ENCODE measurements at places on chromosomes 1 and 21. TPM values are rescaled to one million over a fixed set of nuclear protein-coding genes. Genes with fewer than 3 reads are reported as not detected.

Gene HUNK
- 0.44 TPM for total RNA-seq

Gene NECAP2
- total RNA-seq = 154 TPM

Gene IL6R
- total RNA-seq = 106 TPM

Gene SLC9C2
- not detected for total RNA-seq

Gene GPX7
- total RNA-seq = 27.5 TPM

Gene RSPH1
- total RNA-seq = not detected

Gene SYT6
- not detected for total RNA-seq

GRCh38 chr1:152886758-152887409 is 8.8 kb downstream of the SMCP start:
- DNase-seq = no peak
- no peaks in the 10 kb centered on the region for H3K36me3 ChIP-seq
- no peaks in the 10 kb centered on the region for H3K27me3 ChIP-seq
- H3K4me3 ChIP-seq = no peak overlapping the region
- no peak overlapping the region for H3K27ac ChIP-seq
- no peaks in the 10 kb centered on the region for H3K4me1 ChIP-seq

DNA sequence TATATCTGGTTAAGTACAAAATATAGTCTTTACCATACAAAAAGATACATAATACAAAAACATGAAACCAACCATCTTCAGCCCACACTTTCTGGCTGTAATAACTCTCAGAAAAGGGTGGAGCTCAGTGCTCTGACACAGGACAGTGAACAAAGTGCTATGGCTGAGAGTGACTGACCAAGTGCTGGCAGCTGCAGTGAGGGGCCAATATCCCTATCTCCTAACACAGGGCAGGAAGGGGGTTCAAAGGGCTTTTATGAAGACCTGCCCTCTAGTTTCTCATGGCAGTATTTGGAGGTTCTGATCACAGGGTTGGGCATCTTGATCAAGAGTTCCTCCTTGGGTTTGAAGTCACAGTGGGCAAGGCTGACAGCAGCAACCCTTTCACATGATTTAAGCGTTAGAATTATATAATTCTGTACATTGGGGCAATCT is 3.9 kb downstream of the TXNIP start:
- DNase-seq = no peak
- H3K27me3 ChIP-seq = no peaks in the 10 kb centered on the region
- H3K4me3 ChIP-seq = peak overlapping the region; percentile 97
- peaks cover 37% of the 10 kb centered on the region for H3K36me3 ChIP-seq

DNA sequence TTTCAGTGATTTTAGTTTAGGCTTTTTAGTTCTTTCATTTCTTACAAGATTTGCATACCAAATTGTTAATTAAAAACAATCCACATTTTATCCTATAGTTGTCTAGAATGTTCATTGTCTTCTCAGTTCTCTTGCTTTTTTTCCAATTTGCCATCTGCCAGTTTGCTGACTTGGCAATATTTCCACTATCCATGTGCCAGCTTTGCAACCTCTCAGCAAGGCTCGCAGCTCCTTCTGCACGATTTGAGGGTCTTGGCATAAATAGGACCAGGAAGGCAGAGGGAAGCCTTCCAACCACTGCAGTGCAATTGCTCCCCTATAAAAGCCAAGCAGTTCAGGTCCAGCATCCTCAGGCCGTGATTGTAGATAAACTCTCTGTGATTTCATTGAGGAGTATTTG is 306.8 kb upstream of the FMN2 start:
- no peak overlapping the region for H3K4me3 ChIP-seq
- H3K27ac ChIP-seq = no peak overlapping the region
- no peaks in the 10 kb centered on the region for H3K36me3 ChIP-seq
- no peaks in the 10 kb centered on the region for H3K27me3 ChIP-seq

DNA sequence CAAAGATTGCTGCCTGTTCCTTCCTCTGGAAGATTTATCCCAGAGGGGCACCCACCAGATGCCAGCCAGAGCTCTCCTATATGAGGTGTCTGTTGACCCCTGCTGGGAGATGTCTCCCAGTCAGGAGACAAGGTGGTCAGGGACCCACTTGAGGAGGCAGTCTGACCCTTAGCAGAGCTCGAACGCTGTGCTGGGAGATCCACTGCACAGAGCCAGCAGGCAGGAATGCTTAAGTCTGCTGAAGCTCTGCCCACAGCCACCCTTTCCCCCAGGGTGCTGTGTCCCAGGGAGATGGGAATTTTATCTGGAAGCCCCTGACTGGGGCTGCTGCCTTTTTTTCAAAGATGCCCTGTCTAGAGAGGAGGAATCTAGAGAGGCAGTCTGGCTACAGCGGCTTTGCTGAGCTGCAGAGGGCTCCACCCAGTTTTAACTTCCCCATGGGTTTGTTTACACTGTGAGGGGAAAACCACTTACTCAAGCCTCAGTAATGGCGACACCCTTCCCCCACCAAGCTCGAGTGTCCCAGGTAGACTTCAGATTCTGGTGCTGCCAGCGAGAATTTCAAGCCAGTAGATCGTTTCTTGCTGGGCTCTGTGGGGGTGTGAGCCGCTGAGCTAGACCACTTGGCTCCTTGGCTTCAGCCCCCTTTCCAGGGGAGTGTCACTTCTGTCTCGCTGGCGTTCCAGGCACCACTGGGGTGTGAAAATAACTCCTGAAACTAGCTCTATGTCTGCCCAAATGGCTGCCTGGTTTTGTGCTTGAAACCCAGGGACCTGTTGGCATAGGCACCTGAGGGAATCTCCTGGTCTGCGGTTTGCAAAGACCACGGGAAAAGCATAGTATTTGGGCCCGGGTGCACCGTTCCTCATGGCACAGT is 51.1 kb upstream of the PDC start:
- no peak overlapping the region for H3K27ac ChIP-seq
- no peak for DNase-seq
- no peak overlapping the region for H3K4me3 ChIP-seq
- no peaks in the 10 kb centered on the region for H3K4me1 ChIP-seq
- no peaks in the 10 kb centered on the region for H3K36me3 ChIP-seq
- H3K27me3 ChIP-seq = no peaks in the 10 kb centered on the region

- H3K4me1 ChIP-seq = no peaks in the 10 kb centered on the region
- H3K27ac ChIP-seq = no peak overlapping the region
- no peaks in the 10 kb centered on the region for H3K27me3 ChIP-seq
- DNase-seq = no peak
- no peaks in the 10 kb centered on the region for H3K36me3 ChIP-seq
- no peak overlapping the region for H3K4me3 ChIP-seq
Measured at GRCh38 chr1:154832384-154832783, 37.7 kb downstream of the KCNN3 start.

- H3K4me3 ChIP-seq = no peak overlapping the region
- H3K27ac ChIP-seq = no peak overlapping the region
- DNase-seq = no peak
- H3K27me3 ChIP-seq = no peaks in the 10 kb centered on the region
Measured at GRCh38 chr1:154547105-154547732, 11.2 kb downstream of the UBE2Q1 start.

GRCh38 chr1:70458131-70458530 is 47.1 kb downstream of the CTH start:
- no peaks in the 10 kb centered on the region for H3K36me3 ChIP-seq
- H3K4me3 ChIP-seq = no peak overlapping the region
- H3K27me3 ChIP-seq = no peaks in the 10 kb centered on the region
- no peak for DNase-seq
- no peak overlapping the region for H3K27ac ChIP-seq

- no peaks in the 10 kb centered on the region for H3K36me3 ChIP-seq
- H3K4me1 ChIP-seq = no peaks in the 10 kb centered on the region
- H3K27me3 ChIP-seq = no peaks in the 10 kb centered on the region
Measured at GRCh38 chr1:225816643-225817538, 7.0 kb downstream of the EPHX1 start.

DNA sequence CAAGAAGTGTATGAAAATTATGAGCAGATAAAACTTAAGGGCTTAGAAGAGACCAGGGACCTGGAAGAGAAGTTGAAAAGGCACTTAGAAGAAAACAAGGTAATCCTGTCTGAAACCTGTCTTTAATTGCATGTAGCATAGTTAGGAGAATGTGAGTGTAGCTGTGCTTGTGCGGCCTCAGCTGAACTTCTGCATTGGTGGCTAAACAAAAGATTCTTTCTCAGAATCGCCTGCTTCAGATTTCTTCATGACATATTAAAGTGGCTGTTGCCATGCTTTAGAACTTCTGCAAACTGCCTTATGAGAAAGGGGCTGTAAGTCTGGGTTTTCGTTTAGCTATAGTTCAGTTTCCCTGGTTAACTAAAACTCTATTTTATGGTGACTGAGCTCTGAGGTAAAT is 94.5 kb downstream of the VPS26C start:
- no peak overlapping the region for H3K27ac ChIP-seq
- no peak for DNase-seq
- H3K27me3 ChIP-seq = no peaks in the 10 kb centered on the region
- no peaks in the 10 kb centered on the region for H3K4me1 ChIP-seq
- no peak overlapping the region for H3K4me3 ChIP-seq
- peaks cover 27% of the 10 kb centered on the region for H3K36me3 ChIP-seq

DNA sequence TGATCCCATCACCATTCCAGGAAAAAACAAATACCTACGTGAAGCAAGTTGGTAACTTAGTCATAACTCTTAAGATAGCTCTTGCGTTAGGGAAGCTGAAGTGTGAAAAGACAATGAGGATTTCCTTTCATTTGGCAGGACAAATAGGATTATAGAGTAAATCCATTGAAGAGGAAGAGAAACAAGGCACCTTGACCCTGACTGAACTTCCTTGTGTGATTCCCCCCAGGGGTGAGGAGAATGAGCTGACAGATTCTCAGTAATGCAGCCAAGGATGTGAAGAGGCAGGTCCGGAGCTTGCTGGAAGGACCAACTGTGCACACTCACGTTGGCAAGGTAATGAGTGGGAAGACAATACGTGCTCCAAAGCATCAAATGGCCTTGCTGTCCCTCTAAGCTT is 55.0 kb upstream of the HMCN1 start:
- H3K27ac ChIP-seq = no peak overlapping the region
- H3K4me3 ChIP-seq = no peak overlapping the region
- no peaks in the 10 kb centered on the region for H3K27me3 ChIP-seq
- peaks cover 34% of the 10 kb centered on the region for H3K4me1 ChIP-seq
- DNase-seq = no peak
- H3K36me3 ChIP-seq = no peaks in the 10 kb centered on the region

DNA sequence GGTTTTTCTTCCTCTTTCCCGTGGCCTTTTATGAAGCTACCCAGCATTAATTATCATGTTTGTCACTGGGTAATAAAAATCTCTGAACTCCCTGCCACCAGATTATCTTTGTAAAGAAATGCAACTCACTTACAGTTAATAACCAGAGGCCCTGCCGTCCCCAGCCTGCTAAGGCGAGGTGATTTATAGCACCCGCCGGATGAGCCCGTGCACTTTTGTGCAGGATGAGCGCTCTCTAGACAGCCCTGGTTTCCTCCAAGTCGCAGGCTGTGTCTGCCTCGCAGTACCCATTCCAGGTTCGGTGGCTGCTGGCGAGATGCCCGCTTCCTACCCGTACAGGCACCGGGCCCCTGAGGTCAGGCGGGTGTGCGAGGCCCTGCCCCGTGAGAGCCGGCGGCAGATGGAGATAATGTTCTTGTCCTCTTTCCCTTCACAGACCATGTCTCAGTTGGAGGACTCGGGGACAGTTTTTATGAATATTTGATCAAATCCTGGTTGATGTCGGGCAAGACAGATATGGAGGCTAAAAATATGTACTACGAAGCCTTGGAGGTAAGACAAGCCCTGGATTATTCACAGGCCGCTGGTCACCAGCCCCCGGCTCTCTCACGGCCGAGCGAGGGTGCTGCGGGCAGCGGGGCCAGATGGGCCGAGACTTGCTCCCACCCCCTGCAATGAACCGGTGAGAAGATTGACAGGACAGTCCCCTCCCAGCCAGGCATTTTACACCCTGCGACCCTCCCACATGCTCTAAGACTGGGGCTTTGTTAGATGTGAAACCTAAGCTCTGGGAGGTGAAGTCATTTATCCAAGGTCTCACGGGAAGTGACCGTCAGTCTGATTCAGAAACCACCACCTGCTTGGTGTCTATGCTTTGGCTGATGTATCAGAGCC is 28.5 kb upstream of the SELENON start:
- H3K36me3 ChIP-seq = peaks cover 5% of the 10 kb centered on the region
- no peak for DNase-seq
- H3K4me1 ChIP-seq = peaks cover 62% of the 10 kb centered on the region
- H3K27me3 ChIP-seq = no peaks in the 10 kb centered on the region

DNA sequence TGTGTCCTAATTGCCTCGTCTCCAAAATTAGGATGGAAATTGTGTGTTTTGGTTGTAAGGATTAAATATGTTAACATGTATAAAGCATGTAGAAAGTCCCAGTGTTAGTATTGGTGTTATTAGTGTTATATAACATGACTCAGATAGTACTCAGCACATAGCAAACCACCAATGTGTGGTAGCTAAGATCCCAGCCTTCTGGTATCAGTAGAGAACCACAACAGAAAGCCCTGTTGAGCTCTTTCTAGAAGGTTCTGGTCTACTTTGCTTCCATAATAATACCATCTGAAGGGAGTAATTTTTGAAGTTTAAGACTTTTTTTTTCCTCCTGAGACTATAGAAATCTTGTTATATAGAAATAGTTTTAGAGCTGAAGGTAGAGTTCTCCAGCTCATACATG is 259.3 kb upstream of the SGIP1 start:
- H3K27me3 ChIP-seq = no peaks in the 10 kb centered on the region
- no peaks in the 10 kb centered on the region for H3K36me3 ChIP-seq
- H3K4me1 ChIP-seq = peaks cover 83% of the 10 kb centered on the region
- no peak overlapping the region for H3K4me3 ChIP-seq
- DNase-seq = peak; percentile 36

GRCh38 chr1:159152031-159152430 is 19.4 kb upstream of the CADM3 start:
- H3K36me3 ChIP-seq = no peaks in the 10 kb centered on the region
- H3K4me1 ChIP-seq = no peaks in the 10 kb centered on the region
- no peak for DNase-seq
- H3K27ac ChIP-seq = no peak overlapping the region
- H3K4me3 ChIP-seq = no peak overlapping the region
- no peaks in the 10 kb centered on the region for H3K27me3 ChIP-seq

DNA sequence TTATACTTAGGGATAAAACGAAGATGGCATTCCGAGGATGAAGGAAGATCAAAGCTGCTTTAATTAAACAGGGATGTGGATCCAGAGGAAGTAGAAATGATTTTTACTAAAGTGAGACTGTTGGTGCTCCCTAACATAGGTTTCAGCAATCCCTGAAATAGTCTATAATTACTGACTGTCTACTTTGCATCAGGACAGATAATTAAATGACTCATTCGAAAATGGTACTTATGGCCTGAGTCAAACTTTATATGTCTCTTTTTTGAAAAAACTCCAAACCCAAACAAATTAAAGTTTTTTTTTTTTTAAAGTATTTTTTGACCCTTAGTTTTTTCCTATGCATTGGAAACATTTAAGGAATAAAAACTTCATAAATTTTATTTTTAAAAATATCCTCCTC is 90.3 kb downstream of the LYST start:
- H3K27ac ChIP-seq = no peak overlapping the region
- no peak for DNase-seq
- no peak overlapping the region for H3K4me3 ChIP-seq
- H3K27me3 ChIP-seq = no peaks in the 10 kb centered on the region
- no peaks in the 10 kb centered on the region for H3K4me1 ChIP-seq

GRCh38 chr1:234488054-234489006 is 9.4 kb upstream of the TARBP1 start:
- no peak for DNase-seq
- H3K4me3 ChIP-seq = no peak overlapping the region
- H3K36me3 ChIP-seq = no peaks in the 10 kb centered on the region

GRCh38 chr1:211601982-211602670 is 23.2 kb upstream of the SLC30A1 start:
- DNase-seq = no peak
- peaks cover 23% of the 10 kb centered on the region for H3K4me1 ChIP-seq
- no peak overlapping the region for H3K27ac ChIP-seq
- H3K4me3 ChIP-seq = no peak overlapping the region
- no peaks in the 10 kb centered on the region for H3K27me3 ChIP-seq
